ENCODE measurements at places on chromosomes 3 and 15.
A peak's percentile ranks its signal among the peaks of the same experiment; 100 is the strongest.

DNA sequence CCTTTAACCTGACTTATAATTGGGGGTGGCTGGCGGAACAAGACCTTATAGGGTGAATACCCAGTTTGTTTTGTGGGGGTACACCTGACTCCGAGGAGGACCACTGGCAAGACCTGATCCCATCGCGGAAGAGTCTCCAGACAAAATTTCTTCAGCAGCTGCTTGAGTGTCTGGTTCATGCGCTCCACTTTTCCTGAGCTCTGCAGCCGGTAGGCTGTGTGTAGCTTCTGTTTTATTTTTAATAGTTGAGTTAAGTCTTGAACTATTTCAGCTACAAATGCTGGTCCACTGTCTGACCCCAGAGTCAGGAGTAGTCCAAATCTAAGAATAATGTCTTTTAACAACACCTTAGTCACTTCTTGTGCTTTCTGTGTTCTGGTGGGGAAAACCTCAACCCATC is 21.2 kb upstream of the NOX5 start:
- DNase-seq = no peak

GRCh38 chr3:189204167-189204866 is 32.5 kb downstream of the TPRG1 start:
- DNase-seq = no peak

DNA sequence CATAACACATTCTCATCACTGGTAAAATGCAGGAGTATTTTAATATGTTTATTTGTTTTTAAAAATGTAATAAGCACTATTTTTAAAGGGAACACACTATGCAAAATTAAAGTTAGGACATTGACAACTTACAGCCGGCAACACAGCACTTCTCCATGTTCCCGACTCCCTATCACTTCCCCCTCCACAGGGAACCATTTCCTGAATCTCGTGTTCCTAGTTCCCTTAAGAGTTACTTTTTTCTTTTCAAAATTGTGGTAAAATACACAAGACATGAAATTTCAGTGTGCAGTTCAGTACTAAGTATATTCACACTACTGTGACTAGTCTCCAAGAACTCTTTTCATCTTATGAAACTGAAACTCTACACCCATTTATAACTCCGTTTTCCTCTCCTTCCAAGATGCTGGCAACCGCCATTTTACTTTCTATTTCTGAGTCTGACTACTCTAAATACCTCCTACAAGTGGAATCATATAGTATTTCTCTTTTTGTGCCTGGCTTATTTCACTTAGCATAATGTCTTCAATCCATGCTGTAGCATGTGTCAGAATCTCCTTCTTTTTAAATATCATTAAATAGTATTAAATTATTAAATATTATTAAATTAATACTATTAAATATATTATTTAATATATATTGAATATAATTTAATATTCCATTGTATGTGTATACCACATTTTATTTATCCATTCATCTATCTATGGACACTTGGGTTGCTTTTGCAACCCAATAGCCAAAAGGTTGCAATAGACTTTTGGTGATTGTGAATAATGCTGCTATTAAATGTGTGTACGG is 25.9 kb upstream of the UBE2Q2 start:
- no peak for DNase-seq

DNA sequence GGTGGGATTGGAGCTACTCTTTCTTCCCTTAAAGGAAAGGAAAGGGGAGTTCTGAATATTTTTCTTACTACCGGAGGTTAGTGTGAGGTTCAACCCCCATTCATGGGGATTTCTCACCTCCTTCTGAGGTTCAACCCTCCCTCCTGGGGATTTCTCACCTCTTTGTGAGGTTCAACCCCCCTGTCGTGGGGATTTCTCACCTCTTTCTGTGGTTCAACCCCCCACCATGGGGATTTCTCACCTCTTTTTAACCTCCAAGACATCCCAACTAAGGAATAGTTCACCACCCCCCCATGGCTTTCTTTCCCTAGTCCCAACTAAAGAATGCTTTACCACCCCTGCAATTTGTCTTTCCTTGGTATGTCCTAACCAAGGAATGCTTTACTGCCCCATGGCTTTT is 520.3 kb downstream of the EDEM1 start:
- DNase-seq = no peak

DNA sequence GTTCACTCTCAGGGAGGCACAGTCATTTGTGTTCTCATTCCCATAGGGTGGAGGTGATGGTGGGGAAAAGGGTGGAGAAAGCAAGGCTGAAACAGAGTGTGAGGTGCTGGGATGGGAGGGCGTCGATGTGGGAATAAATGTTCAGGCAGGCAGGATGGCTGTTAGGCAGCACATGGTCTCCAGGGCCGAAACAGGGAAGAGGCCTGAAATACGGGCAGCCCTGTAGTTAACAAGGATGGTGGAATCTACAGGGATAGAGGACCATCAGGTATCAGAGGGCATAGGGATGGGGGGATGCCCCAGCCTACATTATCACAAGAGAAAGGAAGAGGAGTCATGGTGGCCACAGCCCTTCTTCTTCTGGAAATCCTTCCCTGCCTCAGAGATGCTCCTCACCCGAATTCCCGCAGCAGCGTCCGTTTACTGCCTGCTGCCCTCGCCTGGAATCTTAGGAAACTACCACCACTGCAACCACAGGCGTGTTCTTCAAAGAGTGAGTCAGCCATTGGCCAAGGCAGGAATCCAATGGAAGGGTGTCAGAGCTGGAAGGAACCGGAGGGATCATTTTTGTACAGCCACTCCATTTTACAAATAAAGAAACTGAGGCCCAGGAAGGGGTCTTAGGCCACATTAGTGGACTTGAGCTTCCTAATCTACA is 49.7 kb upstream of the POMGNT2 start:
- DNase-seq = no peak

- no peak for DNase-seq
These were observed 51.3 kb upstream of the MTMR10 start for GRCh38 chr15:31042751-31043150.

DNA sequence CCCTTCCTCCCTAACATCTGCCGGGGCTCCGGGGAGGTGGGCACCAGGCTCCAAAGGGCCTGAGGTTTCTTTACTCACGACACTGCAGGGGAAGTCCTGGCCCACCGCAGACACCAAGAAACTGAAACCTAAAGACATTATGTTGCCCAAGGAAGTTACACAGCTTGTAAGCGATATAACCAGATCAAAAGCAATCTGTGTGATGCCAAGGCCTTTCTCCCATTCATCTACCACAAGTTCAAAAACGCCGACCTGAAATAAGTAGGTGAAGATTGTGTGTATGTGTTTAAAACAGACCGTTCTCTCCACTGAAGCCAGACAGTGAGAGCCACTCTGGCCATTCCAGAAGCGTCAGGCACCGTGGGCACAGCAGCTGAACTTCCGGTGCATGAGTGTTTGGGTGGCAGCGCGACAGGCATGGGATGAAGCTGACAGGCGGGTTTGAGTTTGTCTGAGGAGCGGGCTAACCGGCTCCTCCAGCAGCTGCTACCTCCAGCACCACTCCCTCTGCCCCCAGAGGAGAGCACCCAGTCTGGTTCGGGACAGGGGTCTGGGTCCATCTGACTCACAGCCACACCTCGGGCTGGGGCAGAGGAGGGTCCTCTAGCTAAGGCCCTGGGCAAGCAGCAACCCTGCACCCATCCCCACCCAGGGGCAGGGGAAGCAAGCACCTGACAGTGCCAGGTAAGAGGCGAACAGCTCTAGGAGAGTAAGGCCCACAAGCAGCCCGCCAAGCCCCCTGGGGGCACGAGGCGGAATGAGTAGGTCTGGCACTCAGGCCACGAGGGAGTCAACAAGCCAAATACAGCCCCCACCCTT is 1.3 kb downstream of the TNK2 start:
- no peak for DNase-seq

DNA sequence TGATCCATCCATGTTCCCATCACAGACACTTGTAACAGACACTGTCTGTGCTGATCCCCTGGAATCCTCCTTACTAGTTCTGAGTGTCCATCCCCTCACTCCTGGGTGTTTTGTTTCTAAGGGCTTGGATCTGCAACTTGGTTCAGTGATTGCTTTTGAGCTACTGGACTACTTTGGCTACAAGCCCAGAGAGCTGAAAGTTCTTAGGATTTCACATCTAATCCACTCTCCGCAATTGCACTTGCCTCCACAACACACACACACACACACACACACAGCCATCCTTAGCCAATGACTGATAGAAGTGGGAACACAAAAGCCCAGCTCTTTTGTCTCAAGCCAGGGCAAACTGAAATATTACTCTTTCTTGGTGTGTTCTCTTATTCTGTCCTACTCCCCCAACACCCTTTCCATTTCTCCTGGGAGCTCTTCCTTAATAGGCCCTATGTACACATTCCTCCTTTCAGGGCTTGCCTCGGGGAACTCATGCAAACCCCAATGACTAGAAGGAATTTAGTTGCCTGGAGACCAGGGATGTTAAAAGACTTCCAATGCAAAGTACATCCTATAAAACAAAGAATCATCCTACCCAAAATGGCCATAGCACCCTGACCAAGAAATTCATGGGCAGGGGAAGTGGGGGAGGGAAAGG is 206.1 kb upstream of the UBE2E2 start:
- no peak for DNase-seq

DNA sequence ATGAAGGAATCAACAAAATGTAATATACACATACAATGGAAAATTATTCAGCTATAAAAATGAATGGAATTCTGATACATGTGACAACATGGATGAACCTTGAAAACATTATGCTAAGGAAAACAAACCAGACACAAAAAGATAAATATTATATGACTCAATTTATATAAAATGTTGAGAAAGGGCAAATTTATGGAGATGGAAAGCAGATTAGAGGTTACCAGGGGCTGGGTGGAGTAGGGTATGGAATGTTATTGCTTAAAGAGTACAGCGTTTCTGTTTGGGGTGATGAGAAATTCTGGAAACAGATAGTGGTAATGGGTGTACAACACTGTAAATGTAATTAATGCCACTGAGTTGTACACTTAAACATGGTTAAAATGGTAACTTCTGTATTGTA is 50.9 kb downstream of the EMC4 start:
- no peak for DNase-seq

GRCh38 chr3:44120721-44121582 is 120.7 kb upstream of the TOPAZ1 start:
- DNase-seq = no peak

- peak; percentile 53 for DNase-seq
These were observed 147.1 kb upstream of the CNTN6 start for GRCh38 chr3:945738-946137.

DNA sequence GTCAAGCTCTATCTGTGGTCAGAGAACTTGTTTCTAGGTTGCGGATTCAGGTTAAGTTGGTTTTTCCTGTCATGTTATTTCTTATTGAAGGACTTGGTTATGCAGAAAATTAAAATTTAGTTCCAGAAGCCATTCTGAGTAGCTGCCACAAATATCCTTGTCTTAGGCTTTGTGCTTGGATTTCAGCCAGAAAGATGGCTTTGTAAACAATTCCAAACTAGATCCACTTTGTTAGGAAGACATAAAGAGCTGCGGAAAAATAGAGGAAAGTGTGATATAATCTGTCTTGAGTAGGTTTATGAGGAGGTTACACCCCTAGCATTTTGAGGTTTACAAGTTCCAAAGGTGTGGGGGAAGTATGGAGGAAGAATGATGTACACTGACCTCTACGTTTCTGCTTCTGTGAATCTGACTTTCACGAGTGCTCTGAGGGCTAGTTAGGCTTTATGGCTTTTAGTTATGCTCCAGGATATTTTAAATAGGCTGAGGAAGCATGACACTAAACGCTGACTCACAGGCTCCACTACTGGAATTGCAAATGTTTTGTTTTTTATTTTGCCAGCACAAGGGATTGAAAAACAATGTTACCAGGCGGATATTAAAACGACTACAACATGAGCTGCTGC is 46.3 kb upstream of the UTS2B start:
- DNase-seq = no peak

DNA sequence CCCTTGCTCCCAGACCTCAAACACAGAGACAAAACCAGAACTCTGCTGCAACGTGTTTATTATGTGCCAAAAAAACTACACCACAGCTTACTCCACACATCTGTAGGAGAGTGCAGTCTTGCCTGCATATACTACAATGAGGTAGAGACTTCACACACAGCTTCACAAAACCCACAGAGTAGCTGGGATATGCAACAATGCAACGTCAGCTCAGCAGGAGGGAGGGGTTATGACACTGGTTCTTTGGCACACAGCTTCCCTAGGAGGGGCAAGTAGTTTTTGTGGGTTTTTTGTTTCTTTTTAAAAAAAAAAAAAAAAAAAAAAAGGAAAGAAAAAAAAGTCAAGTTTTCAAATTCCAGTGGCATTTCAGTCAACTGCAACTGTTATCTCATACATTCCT is 2.9 kb upstream of the RPS17 start:
- DNase-seq = no peak

GRCh38 chr3:173238091-173238490 is 97.1 kb upstream of the SPATA16 start:
- no peak for DNase-seq

DNA sequence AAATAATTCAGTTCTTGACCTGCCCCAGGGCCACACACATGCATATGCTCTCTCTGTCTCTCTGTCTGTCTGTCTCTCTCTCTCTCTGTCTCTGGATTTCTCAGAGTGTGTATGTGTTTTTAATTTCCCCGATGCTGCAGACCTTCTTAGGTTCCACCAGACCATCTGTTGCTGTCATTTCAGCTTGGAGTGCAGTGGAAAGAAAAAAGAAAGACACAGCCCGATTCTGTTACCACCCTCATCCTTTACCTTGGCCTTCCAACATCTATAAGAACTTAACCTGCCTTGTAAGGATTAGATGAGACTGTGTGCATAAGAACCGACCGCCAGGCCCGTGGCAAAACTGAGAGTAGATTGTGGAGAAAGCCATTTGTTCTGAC is 9.7 kb upstream of the PGPEP1L start:
- DNase-seq = no peak

- DNase-seq = no peak
These were observed 5.0 kb downstream of the MEX3B start for GRCh38 chr15:82040862-82041261.

DNA sequence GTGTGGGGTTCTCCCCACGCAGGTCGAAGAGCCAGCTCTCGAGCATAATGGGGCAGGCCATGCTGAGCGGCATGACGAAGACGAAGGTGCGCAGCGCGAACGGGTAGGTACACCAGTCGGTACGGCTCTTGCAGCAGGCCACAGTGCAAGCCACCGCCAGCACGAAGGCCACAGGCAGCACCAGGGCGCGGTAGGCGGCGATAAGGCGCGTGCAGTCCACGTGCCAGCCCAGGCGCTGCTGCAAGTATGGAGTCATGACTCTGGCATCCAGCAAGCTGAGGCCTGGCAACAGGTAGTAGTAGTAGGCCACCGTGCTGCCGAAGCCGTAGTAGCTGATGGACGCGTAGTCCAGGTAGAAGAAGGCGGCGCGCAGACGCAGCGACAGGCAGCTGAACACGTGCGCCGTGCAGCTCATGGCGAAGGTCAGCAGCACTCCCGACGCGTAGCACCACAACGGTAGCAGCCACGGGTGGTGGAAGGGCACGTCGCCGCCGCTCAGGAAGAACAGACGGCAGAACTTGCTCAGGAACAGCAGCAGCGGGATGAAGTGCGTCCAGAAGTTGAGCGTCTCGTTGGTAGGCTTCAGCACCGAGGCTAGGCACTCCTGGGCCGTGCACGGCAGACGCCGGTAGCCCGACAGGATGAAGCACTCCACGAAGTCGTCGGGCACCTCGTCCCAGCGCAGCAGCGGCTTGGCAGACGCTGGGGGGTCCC is 797 bp downstream of the PAQR9 start:
- no peak for DNase-seq

GRCh38 chr15:43410572-43411214 is 39.8 kb downstream of the TUBGCP4 start:
- no peak for DNase-seq
